ENCODE measurements at places on chromosomes 13 and 19. TPM values are rescaled to one million over a fixed set of nuclear protein-coding genes. Genes with fewer than 3 reads are reported as not detected.

DNA sequence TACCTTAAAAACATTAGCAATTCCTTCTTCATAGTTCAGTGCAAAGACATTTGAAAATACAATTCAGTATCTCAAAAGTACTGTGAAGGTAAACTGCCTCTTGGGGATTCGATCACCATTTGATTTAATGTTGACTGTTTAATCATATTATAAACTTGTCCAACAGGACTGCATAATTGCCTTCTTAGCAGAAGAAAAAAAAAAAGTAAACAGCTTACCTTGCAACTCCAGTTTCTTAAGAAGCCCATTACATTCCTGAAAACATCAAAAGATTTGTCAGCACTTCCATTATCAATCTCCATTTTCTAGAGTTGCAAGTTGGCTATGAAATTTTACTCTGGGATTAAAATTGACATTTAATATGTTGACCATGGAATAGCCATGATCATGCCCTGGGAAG lies 1154.6 kb downstream of the OLFM4 start:
- no peak for DNase-seq

The DLEU7 gene
- polyA plus RNA-seq = not detected

The GJA3 gene
- not detected for polyA plus RNA-seq

GRCh38 chr13:91155512-91156114 lies 191.9 kb upstream of the MIR17HG start:
- no peak for DNase-seq

GRCh38 chr19:2942928-2943640 lies 1.7 kb downstream of the ZNF77 start:
- DNase-seq = no peak

The COMP gene
- polyA plus RNA-seq = 0.42 TPM

The TRAPPC5 gene
- 44.1 TPM for polyA plus RNA-seq

The CLEC11A gene
- polyA plus RNA-seq = 4.4 TPM

The CCDC194 gene
- polyA plus RNA-seq = not detected

DNA sequence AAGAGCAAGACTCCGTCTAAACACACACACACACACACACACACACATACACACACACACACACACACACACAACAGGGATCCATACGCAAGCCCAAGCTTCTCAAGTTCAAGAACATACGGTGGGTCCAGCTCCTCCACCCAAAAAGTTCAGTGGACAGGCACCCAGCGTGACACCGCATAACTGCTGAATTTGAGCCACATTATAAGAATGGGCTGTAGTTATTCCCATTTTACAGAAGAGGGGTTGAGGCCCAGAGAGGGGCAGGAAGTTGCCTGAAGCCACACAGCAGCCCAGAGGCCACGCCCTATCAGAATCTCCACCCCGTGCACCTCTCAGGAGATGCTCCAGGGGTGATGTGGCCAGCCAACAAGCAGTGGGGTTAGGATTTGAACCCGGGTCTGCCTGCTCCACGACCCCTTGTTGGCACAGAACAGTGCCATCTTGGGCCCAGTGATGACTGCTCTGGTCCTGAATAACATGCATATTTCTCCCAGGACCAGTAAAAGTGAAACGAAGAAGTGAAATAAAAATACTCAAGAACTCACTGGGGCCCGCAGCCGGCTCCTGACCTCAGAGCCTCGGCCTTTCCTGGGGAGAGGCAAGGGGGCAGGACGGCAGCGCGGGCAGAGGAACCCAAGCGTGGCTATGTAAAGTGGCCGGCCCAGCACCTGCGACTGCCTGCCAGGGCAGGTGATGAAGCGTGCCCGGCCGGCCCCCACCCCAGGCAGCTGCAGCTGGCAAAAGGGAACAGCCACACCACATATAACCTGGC lies 61.9 kb downstream of the AP1M1 start:
- DNase-seq = no peak

- DNase-seq = peak; percentile 95
Observed at GRCh38 chr19:50817941-50818858, 5.4 kb downstream of the KLK1 start.

The WASF3 gene
- polyA plus RNA-seq = 12.8 TPM

All from SK-N-SH (cell line).